K562 (cell line): ENCODE measurements at places on chromosomes 11 and 22.

GRCh38 chr11:17629113-17629512 is 82.1 kb downstream of the OTOG start:
- no peak for DNase-seq

- no peak for DNase-seq
These were observed 50.8 kb downstream of the MN1 start for GRCh38 chr22:27750584-27751265.

DNA sequence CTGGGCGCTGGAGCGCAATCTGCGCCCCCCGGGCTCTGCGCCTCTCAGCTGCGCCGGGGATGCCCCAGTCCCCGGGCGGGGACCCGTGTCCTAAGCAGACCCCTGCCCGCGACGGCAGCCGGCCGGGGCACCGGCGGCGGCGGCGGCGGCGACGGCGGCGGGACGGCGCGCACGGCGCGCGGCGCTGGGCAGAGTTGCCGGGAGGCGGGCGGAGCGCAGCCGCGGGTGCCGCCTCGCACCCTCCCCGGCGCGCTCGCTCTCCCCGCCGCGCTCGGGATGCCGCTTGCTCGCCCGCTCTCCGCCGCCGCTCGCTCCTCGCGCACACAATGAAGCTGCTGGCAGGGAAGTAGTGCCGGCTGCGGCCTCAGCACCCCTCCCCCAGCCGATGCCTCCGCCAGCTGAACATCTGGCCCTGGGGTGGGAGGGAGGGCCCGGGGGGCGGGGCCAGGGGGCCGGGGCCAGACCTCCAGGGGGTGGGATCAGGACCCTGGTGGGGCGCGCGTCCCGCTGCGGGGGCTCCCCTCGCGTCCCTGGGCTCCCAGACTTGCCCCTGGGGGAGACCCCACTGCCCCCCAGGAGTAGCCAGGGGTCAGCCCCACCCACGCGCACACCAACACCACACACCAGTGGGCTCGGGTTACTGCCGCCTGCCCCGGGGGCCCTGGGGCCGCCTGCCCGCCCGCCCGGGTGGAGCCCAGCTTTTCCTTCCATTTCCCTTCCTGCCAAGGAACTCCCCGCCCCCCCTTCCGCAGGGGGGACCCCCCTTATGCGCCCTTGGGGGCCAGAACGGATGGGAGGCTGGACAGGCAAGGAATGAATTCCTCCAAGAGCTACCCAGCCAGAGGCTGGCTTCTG is at the start of gene RCOR2:
Gene RCOR2, minus strand, starts transcription at position 328 of the 855 bp plus-strand sequence. CDS start 708 bp downstream, outside the sequence.
- DNase-seq = peak; percentile 86

DNA sequence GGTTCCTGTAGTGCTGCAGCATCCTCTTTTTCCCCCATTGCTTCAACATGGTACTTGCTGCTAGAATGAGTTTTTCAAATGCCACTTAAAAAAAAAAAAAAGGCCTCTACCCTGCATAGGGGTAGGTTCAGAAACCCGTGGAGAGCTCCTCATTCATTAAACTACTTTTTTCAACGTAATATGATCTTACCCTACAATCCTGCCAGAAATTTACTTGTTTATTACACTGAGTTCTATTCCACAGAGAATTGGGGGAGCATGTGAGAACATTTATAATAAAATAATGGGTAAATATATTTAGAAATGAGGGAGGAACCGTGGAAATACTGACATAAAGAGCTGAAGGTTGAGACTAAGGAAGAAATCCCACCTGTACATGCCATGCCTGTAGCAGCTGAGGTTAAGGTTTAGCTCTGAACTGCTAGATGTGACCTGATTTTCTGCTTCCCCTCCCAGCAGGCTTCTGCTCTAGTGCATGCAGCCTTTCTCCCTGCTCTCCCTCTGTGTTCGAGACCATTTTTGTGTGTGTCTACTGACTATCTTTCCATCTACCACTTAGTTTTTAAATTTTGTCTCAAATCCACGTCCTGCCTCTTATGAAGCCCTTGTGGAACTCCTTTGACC is 225.7 kb downstream of the DDX10 start:
- DNase-seq = no peak

GRCh38 chr11:10381736-10382135 is 73.3 kb upstream of the AMPD3 start:
- no peak for DNase-seq

GRCh38 chr11:71305451-71306125 is 53.2 kb upstream of the SHANK2 start:
- DNase-seq = no peak

DNA sequence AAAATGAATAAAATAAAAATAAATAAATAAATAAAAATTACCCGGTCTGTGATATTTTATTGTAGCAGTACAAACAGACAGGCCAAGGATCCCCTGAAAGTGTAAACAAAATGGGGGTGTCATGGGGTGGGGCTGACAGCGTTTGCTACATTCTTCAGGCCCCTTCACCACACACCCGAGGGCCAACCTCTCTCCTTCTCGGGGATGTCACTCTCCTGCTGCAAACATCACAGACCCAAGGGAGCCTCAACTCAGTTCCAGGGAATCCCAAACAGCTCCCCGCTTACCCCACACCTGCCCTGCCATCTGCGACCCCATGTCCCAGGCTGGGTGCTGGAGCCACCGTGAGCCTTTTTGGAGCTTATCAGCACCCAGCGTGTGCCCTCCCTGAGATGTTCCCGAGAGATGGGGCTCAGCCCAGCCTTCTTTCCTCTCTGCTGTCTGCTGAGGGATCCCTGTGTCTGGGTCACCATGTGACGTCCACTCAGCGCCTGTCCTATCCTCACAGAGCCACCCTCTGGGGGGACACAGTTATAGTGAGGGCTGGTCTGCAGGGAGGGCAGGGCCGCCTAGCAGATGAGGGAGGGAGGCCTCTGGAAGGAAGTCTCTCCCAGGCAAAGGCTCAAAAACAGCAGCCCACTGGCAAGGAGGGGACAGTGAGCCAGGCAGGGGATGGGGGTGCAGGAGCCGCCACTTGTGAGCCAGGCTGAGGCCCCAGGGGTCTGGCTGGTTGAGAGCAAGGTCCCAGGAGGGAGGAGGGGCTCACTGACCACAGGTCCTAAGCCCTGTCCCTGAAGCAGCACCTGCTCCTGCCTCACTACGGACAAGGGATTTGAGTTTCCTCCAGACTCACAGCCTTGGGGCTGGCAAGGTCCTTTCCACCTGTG is 1041.6 kb downstream of the BRD1 start:
- no peak for DNase-seq

DNA sequence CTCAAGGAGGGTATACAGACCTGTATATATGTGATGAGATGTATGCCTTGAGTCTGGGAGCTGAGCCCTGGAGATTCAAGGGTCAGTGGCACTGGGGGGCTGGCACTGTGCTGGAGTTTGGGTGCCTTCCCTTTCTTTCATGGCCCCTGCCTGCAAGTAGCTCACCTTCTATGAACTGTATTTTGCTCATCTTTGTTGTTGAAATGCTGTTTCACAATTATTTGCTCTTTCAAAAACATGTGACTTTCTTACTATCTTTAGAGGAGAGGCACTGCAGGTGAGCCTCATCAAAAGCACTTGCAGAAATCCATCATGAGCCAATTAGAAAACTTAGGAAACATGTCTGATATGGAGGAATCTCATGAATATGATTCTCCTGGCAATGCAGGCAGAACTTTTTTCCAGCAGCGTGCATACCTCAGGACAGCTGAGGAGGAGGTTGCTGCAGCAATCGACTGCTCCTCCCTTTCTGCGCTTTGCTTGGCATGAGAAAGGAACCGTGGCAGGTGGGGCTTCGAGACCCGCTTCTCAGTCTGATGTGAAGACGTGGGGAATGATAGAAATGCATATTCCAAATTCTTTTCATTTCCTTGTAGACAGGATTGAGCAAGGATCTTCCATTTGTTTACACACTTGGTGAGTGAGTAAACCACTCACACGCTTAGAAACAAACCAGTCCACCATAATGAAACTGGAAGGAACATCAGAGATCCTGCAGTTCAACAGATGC is 178.4 kb upstream of the E2F8 start:
- no peak for DNase-seq

DNA sequence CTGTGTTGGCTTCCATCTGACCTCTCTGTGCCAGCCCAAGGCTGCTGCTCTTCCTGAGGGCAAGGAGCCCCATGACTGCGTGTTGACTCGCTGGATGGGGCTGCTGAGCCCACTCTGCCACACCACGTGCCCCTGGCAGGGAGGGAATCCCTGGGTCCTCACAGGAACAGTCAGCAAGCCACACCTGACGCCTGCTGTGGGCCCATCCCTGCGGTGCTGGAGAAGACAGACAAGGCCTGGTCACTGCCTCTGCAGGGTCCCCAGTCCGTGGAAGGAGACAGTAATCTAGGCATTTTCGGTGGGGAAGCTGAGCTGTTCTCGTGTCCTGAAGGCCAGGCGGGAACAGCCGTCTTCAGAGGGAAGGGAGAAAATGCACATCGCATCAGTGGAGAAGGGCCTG is 10.6 kb upstream of the PPP6R3 start:
- no peak for DNase-seq

DNA sequence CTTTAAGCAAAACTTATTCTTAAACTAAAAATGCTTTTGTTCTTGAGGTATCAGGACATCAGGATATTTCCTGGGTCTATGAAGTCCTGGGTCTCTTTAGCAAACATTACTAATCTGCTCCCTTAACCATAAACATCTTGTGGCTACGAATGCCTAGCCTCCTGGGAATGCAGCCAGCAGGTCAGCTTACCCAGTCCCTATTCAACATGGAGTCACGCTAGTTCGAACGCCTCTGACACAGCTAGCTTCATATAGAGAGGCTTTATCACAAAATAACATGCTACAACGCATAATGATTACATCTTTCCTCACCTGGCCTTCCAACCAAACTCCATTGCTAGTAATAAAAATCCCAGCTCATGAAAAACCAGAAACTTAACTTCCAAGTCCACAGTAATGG is 17.5 kb upstream of the FIBIN start:
- no peak for DNase-seq

DNA sequence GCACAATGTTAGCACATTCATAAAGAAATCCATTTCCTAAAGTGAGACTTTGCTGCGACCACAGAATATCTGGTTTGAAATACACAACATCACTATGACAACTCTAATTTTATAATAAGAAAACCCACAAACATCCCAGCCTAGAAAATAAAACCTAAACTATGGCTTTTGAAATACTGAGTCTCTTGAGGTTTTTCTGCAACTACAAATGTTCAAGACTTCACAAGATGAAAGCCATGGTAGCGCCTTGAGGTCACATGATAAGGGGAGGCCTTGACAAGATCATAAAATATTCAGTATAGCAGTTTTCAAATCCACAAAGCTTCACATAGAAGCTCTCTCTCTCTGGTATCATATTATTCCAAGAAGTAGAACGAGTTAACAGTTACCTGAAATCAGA is 126.8 kb downstream of the MPPED2 start:
- DNase-seq = no peak

- DNase-seq = no peak
These were observed 349.7 kb upstream of the MPPED2 start for GRCh38 chr11:30935861-30936260.

DNA sequence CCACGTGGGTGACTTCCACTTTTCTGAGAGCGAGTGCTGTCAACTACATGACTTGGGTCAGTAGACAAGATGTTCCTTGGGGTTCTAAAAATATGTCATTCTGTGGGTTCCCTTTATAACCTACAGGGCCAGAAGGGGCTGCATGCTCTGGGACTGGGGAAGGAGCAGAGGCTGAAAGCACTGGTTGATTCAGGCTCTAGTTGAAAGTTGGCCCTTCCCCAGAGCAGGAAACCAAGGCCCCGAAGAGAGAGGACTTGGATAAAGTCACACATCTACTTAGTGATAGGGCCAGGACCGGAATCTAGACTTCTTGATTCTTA is 9.9 kb downstream of the ADAMTS15 start:
- no peak for DNase-seq

GRCh38 chr22:20673295-20674195 is 100.4 kb upstream of the SERPIND1 start:
- DNase-seq = no peak

DNA sequence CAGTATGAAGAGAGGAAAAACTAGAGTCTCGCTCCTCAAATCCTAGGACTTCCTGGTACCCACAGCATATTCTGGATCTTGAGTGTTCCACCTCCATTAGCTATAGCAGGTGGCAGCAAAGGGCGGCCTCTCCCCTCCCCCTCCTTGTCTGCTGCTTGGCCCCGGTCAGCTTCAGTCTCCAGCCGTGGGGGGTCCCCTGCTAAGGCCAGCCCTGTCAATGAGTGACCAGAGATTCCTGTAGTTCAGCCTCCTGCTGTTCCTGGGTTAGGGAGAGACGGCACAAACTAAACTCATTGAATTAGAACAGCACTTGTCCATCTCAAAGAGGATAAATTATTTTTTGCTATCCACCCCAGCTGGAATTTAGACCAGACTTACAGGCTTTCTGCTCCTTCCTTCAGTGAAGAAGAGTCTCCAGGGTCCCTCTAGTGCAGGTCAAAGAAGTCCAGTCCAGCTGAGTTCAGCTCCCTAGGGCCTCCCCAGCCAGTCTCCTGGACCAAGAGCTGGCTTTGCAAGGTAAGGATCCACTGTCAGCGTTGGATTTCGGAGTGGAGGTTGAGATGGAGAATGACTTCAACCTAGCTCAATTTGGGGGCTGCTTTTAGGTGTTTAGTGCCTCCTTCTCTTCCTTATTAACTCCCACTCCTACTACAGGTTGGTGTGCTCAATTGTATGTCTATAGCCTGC is 1.1 kb upstream of the PHLDB1 start:
- DNase-seq = no peak
